Pons (tissue), 1 donor: ENCODE measurements at places on chromosomes 2 and 18.

GRCh38 chr2:203361495-203361894 lies 33.3 kb downstream of the ABI2 start:
- no peak for DNase-seq

DNA sequence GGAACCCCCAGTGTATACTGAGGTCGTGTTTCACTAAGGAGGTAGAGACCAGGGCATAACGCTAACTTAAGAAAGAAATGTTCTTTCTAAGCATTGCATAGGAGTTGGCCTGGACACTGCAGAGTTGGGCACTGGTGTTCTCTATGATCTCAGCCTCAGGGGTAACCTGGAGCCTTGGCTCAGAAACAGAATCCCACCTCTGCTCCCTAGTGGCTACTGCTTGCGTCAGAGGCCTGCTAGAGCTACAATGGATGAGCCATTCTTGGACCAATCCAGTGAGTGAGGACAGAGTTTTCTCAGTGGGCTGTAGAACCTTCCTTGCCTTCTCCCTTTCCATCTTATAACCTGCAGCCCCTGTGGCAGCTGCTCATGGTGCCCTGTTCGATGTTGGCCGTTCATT lies 324.4 kb upstream of the CELF4 start:
- DNase-seq, result no peak

DNA sequence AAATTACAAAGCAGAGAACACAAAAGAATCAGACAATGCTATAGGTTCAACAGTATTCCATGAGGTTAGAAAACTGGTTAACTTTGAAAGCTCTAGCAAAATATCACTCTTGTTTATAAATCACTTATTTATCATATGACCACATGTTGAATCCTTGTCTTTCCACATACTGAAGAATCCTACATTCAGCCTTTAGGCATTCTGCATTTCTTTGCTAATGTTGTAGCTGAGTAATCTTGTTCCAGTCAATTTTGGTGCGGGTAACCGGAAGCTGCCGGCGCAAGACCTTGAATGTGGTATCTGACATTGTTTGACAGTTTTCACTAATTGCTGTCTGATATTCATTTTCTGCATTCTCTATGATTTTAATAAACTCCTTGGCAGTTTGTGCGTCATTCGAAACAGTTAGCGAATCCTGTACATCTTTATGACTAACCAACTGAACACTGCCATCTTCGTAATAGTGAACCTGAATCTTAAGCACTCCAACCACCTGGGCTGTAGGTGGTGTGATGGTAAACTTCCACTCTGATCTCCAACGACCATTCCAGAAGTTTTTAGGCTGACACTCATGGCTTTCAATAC lies 154.1 kb downstream of the BAZ2B start:
- DNase-seq, result no peak

GRCh38 chr2:232422051-232422450 lies 15.4 kb downstream of the ALPG start:
- no peak for DNase-seq

GRCh38 chr2:233003658-233004555 lies 9.1 kb downstream of the NGEF start:
- no peak for DNase-seq

- DNase-seq, result no peak
Measured at GRCh38 chr18:58087928-58088690, 44.1 kb downstream of the NEDD4L start.

DNA sequence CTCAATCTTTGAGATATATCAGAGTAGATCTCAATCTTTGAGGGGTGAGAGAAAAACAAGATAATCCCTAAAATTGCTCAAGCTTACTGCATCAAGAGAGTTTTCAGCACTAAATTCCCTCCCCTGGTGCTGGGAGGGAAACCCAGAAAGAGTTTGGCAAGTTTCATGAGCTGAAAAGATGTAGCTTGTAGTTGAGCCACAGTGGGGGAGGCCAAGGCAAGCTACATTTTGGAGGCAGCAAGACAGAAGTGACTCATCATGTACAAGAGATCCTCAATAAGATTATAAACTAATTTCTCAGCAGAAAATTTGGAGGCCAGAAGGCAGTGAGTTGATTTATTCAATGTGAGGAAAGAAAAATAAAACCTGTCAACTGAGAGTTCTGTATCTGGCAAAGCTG lies 308.2 kb downstream of the PIEZO2 start:
- no peak for DNase-seq

- DNase-seq, result no peak
Measured at GRCh38 chr2:3127710-3128109, 249.9 kb downstream of the EIPR1 start.

GRCh38 chr18:24076950-24077349 lies 61.9 kb upstream of the CABYR start:
- DNase-seq, result no peak

DNA sequence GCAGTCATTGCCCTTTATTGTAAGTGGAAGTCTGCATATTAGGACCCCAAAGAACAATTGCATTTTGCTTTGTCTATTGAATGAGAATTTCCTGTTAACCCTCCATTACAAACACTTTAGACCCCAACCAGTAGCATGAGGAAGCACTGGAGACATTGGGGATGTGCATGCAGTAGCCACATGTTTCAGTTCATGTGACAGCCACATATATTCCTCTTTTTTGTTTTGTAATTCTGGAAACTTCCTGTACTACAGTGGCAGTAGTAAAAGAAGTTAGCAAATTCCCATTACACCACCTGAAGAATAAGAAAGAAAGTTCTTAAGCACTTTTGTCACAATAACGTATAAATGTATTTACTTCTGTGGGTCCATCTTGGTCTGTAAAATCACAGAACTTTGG lies 281.1 kb upstream of the SLC14A2 start:
- DNase-seq, result peak; percentile 56

GRCh38 chr2:179311101-179311500 lies 46.5 kb upstream of the SESTD1 start:
- DNase-seq, result peak; percentile 51
